Right ventricle myocardium inferior (tissue), 1 donor: ENCODE measurements at places on chromosomes 16 and 17. TPM values are rescaled to one million over a fixed set of nuclear protein-coding genes. Genes with fewer than 3 reads are reported as not detected.

DNA sequence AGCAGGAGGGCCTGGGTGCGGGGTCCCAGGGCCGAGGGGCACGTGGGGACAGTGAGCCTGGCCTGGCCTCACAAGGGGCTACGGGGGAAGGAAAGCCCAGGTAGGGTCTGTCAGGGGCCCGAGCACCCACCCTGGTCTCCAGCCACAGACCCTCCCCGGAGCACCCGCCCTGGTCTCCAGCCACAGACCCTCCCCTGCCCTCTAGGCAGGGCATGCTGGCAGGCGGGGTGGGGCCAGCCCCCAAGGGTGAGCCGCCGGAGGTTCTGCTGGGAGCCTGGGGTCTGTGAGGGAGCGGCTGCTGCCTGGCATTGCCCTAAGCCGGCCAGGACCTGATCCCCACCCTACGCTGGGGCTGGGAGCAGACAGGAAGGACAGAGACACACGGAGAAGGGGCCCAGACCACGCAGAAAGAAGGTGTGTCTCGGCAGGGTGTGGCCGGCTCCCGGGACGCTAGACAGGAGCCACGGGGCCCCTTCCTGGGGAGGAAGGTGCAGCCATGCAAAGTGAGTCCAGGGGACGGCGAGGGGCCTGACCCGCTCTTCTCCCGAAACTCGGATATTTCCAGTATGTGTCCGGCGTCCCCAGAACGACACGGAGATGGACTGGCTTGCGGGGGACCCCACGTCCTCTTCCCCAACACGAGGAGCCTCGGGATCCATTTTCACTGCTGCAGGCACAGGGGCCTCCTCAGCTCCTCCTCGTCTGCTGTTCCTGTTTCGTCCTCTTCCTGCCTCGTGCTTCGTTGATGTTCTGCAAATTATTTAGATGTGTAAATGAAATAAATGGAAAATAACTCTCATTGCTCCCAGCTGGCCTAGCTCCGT is 15.5 kb downstream of the UTS2R start:
- no peak for DNase-seq

DNA sequence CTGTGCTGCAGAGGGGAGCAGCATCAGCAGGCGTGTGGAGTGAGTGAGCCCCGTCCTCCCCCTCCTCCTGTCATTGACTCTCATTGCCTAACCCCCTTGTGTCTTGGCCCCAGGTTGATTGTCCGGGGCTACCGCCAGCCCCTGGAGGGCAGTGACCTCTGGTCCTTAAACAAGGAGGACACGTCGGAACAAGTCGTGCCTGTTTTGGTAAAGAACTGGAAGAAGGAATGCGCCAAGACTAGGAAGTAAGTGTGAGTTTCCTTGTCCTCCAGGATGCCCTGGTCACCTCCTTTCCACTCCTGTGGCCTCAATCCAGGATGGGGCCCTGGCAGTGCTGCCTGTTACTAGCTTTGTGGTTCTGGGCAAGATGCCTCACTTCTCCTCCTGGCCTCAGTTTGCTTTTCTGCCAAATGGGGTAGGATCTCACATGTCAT is 87.0 kb downstream of the ABCC1 start:
- DNase-seq: no peak

- DNase-seq: peak; percentile 39
These were observed 27.9 kb upstream of the C16orf95 start for GRCh38 chr16:87344931-87345631.

DNA sequence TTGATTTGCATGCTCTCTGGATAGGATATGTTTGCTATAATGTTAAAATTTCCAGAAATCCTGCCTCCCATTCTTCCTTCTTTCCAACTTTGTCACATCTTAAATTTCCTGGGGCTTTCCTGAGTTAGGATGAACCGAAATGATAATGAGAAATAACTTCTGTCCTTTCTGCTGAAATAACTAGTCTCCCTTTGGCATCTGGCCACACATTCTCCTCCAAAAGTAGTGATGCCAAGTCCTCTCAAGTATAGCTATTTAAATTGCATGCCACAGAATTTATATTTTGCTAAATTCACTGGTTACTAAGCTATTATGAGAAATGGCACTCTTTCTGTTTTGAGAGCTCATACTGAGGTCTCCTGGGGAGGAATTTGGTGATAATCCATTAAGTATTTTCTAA is 30.6 kb downstream of the FAM20A start:
- DNase-seq: no peak

- no peak for DNase-seq
These were observed 16.1 kb downstream of the CCR7 start for GRCh38 chr17:40548982-40549685.

DNA sequence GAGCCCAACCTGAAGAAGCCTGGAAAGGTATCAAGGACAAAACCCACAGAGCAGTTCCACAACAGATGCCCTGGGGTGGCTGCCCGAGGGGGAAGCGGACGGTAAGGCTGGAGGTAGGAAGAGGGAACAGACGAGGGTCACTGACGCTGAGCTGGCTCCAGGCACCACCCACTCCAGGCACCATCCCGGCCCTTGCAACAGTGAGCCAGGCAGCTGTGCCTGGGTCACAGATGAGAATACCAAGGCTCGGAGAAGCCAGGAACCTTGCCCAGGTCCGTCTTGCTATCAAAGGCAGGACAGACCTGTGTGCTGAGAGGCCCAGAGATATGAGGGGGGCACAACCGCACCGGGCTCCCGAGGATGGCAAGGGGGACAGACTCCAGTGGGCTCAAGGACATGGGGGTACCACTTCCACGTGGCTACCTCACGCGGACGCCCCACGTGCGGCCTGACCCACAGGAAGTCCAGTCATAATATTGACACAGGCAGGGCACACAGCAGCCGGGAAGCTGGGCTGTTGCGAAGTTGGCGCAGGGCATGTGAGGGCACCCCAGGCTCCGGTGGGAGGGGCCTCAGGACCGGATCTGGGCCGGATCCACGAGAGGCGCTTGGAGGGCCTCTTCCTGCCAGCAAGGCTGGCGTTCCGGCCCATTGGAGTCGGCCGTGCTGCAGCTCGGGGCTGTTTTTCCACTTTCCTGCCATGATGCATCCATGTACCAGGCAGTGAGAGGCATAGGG is 29.9 kb downstream of the PEMT start:
- no peak for DNase-seq

DNA sequence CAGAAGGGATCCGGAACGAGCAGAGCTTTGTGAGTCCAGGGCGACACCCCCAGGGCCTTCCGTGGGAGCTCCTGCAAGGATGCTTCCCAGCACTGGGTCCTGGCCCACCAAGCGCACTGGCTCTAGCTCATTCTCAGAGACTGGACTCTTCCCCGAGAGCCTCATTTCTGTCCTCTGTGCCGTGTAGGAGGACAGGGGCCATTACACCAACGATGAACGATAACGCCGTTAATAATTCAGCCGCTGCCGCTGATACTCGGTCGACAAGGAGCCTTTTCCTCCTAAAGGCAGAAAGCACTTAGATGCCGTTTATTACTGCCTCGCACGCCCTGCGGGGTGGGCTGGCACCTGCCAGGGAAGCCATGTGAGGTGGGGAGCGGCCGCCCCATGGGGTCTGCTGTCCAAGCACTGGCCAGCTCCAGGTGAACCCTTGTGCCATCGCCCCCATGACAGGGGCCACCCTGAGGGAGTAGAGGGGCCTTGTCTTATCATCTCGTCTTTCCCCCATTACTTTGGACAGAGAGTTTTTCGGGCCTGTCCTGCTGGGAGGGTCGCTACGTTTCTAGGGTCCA is 33.5 kb downstream of the TBC1D16 start:
- peak; percentile 41 for DNase-seq

GRCh38 chr17:58047376-58048150 is 35.7 kb upstream of the DYNLL2 start:
- no peak for DNase-seq

DNA sequence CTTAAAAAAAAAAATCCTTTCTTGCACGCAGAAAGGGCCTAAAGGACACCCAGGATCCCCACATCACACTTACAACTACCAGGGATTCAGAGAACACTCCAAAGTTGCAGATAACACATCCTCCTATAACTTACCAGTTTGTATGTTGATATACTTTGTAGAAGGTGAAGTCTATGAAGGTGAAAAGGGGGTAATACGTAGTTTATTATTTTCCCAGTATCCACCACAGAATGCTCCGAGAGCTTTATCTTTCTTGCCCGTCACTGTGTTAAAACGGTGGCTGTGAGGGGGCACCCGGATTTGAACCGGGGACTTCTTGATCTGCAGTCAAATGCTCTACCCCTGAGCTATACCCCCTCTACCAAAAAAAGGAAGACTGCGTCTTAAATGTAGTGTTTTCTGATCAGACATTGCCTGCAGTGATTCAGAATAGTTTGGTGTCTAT is 7.9 kb upstream of the RPL23 start:
- no peak for DNase-seq

- DNase-seq: peak; percentile 40
These were observed 24.0 kb downstream of the RNF213 start for GRCh38 chr17:80284631-80285030.

GRCh38 chr17:3989041-3989886 is 25.0 kb upstream of the ATP2A3 start:
- DNase-seq: no peak

DNA sequence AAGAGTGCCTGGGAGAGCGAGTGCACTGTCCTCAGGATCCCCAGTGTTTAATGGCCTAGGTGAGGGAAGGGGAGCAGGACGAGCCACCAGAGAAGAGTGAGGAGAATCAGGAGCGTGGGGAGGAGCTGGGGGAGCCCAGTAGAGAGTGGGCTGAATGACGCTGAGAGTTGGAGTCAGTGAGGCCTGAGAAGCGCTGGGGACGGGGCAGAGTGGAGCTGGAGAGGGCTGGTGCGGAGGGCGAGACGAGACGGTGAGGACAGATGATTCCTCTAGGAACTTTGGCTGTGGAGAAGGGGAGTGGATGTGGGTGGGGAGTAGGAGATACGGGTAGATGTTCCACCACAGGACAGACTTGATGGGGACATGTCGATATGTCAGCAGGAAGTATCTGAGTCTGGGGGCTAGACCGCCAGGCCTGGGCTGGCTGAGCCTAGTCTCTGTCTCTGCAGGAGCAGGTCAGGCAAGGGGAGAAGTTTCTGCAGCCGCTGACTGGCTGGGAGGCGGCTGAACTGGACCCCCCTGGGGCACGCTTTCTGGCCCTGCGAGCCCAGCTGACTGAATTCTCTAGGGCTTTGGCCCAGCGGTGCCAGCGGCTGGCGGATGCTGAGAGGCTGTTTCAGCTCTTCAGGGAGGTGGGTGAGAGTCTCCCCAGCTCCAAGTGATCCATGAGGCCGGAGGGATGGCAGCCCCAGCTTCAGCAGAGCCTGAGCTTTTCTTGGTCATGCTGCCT is 4.7 kb downstream of the PLEKHG4 start:
- no peak for DNase-seq

- peak; percentile 84 for DNase-seq
These were observed 18.6 kb downstream of the C1QTNF1 start for GRCh38 chr17:79042421-79043190.

DNA sequence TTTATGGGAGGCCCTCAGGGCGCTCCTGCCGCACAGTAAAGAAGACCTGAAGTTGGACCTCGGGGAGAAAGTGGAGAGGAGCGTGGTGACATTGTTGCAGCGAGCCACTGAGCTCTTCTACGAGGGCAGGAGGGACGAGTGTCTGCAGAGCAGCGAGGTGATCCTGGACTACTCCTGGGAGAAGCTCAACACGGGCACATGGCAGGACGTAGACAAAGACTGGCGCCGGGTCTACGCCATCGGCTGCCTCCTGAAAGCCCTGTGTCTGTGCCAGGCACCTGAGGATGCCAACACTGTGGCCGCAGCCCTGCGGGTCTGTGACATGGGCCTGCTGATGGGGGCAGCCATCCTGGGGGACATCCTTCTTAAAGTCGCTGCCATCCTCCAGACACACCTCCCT is 6.8 kb downstream of the KDM8 start:
- DNase-seq: no peak

DNA sequence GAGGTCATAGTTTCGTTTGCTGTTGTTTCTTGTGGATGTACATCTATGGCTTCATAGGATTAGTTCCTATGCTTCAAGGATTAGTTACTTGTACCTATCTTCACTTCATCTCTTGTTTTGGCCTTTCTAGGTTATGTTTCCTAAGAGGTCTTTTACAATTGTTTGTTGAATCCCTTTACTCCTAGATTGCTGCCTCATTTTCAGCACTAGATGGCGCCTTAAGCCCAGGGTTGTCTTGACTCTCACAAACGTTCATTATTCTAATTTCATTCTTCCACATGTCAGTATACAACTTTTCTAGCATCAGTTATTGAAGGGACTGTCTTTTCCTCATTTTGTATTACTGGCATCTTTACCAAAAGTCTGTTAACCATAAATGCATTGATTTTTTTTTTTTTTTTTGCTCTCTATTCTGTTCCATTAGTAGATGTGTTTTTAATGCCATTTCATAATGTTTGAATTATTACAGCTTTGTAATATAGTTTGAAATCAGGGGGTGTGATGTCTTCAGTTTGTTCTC is 45.0 kb upstream of the NACA2 start:
- no peak for DNase-seq

DNA sequence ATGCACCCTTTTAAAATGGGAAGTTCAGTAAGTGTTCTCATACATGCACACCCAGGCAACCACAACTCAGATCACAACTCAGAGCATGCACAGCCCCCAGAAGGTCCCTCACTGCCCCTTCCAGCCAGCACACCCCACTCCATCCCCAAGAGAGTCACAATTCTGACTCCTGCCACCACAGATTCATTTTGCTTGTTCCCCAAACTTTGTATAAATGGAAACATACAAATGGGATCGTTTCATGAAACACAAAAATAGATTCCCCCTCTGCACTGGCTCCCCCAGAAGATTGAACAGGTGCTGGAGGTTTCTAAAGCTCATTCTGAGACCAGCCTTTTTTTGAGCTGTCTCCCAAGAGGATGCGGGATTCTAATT is 3.3 kb upstream of the TNFRSF13B start:
- DNase-seq: no peak

- DNase-seq: no peak
These were observed 492.2 kb downstream of the KCNJ2 start for GRCh38 chr17:70661342-70662222.

DNA sequence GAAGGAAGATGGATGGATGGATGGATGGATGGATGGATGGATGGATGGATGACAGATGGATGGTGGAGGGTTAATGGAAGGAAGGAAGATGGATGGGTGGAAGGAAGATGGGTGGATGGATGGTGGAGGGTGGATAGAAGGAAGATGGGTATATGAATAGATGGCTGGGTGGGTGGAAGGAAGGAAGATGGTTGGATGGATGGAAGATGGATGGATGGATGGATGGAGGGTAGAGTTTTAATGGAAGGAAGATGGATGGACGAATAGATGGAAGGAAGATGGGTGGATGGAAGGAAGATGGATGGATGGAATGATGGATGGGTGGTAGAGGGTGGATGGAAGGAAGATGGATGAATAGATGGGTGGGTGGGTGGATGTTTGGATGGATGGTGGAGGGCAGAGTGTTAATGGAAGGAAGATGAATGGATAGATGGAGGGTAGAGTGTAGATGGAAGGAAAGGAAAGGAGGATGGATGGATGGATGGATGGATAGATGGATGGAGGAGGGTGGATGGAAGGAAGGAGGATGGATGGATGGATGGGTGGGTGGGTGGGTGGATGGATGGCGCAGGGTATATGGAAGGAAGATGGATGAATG is 22.1 kb downstream of the MLYCD start:
- no peak for DNase-seq

The MTHFSD gene
- 10.0 TPM for total RNA-seq

The SLC12A3 gene
- not detected for total RNA-seq

The FOXF1 gene
- 0.05 TPM for total RNA-seq

The CASKIN2 gene
- total RNA-seq: 39.1 TPM

The OR2C1 gene
- not detected for total RNA-seq

The ZNF75A gene
- total RNA-seq: 19.0 TPM

The CYB561 gene
- total RNA-seq: 15.5 TPM

The SLC4A1 gene
- total RNA-seq: 0.08 TPM

The BCO1 gene
- not detected for total RNA-seq

The ATP2C2 gene
- total RNA-seq: not detected

The HOXB1 gene
- total RNA-seq: not detected
